NCI-H526 (cell line): ENCODE measurements at places on chromosomes 1 and 21.

GRCh38 chr1:196090226-196090625 is 518.0 kb downstream of the KCNT2 start:
- DNase-seq = no peak

- no peak for DNase-seq
Observed at GRCh38 chr1:155944444-155944799, 3.0 kb downstream of the RXFP4 start.

GRCh38 chr1:112126598-112126997 is 137.1 kb upstream of the KCND3 start:
- no peak for DNase-seq

GRCh38 chr21:39386899-39387298 is 38.0 kb upstream of the HMGN1 start:
- DNase-seq = no peak

DNA sequence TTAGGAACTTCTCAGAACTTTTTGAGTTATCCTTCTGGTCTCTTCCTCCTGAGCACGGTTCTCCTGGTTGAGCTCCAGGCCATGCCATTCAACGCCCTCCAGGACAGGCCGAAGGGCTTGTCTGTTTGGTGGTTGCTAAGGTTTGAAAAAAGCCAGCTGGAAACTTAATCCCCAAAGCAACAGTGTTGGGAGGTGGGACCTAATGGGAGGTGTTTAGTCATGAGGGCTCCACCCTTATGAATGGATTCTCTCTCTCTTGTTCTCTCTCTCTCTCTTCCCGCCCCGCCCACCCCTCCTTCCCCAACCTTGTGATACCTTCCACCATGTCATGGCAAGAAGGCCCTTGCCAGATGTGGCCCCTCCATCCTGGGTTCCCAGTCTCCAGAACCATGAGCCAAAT is 829 bp downstream of the KCNE1 start:
- no peak for DNase-seq

GRCh38 chr1:77557053-77557452 is 125.4 kb downstream of the ZZZ3 start:
- DNase-seq = no peak

DNA sequence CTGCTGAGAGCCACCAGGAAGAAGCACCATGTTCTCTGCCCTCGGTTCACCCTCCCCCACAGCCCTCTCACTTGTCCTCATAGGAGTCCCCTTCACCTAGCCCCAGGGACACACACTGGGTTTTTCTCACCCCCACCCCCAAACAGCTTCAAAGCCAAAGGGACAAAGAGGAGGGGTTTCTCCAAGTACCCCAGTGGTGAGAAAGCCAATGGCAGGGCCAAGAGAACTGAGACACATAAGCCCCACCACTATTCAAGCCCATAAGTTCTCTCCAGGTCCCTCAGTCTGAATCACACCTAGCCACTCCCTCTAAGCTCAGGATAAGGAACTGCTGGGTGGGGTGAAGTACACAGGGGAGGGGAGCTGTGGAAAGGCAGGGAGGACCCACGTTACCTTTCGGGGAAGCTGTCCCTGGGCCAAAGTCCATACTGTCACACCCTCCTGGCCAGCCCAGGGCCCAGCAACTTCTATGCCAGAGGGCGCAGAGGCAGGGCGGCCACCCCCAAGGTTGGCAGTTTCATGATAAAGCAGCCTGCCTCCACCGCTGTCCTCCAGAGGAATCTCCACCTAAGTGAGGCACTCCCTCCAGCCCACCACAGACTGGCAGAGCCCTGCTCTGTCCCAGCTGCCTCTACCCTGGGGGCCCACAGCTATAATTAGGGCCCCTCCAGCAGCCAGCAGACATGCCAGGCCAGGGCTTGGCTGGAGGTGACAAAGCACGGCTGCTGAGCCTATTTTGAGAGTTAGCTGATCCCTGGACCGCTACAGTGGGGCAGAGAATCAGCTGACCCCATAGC is 39.0 kb upstream of the PPP1R15B start:
- no peak for DNase-seq

- no peak for DNase-seq
Observed at GRCh38 chr1:29753244-29753643, 516.9 kb downstream of the PTPRU start.

DNA sequence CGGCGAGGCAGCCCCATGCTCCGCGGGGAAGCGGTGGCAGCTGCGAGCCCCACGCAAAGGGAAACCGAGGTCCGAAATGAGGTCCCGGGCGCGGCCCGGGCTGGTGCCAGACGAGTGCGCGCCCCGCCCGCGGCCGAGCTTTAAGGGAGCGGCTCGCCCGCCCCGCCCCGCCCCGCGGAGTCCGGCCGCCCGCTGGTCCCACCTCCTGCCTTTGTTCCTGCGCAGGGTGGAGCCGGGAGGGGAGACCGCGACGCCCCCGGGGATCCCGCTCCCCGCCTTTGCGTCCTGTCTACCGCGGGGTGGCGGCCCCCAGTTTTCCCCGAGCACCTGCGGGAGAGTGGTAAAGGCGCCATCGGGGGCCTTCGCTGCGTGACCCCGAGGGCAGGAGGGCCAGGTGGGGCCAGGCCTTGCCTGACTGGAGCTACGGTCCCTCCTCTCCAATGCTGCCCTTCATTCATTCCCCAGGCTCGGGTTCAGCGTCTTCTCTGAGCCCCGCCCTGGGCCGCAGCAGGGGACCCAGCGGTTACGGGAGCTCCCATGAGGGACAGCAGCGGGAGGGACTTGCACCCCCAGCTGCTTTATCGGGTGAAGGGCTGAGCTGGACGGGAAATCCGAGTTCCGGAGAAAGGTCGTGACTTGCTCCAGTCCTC is at the start of gene HES2:
TSS of gene HES2 (minus strand) at position 116 of the 650 bp plus-strand sequence. CDS start at position 17, 99 bp downstream.
- DNase-seq = peak; percentile 56

- DNase-seq = no peak
Observed at GRCh38 chr1:228453614-228454013, 33.6 kb upstream of the RNF187 start.

- DNase-seq = no peak
Observed at GRCh38 chr1:54976747-54977146, 3.7 kb upstream of the TMEM61 start.

DNA sequence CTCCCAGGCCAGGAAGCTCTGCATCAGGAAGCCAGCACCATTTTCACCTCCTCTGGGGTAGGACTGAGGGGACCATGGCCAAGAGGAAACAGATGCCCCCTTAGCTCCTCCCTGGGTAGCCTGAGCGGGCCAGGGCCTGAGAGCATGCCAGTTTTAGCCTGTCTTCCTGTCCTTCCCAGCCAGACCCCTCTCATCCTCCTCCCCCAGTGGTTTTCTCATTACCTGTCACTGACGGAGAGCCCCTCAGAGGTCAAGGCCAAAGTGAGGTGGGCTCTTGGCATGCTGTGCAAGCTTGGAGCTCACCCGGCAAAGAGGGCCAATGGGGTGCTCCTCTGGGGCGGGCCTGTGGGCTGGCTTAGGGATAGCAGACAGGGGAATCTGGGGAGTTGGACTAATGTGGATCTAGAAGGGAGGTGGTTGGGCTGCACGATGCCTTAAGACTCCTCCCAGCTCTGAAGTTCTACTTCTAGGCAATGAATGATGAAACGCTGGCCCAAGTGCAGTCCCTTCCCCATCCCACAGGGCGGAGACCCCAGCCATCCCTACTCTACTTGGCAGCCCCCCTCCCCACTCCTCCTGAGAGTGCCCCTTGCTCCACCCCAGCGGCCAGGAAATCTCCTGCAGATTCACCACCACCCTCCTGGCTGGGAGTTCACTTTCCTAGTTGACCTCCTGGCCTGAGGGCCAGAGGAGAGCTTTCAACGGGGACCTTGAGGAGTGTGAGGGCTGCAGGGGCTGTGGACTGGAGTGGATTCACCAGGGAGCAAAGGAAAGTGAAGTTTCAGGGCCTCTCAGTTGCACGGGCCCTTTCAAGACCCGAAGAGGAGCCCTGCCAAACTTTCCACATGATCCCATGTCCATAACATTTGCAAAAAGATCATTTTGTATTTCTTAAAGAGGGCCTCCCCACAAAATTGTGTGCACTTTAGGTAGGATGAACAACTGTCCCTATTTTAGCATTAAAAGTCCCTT is 9.4 kb upstream of the LMNA start:
- DNase-seq = peak; percentile 25
